Muscle of leg (tissue), 16 donors: ENCODE measurements at places on chromosomes 13 and 19.

DNA sequence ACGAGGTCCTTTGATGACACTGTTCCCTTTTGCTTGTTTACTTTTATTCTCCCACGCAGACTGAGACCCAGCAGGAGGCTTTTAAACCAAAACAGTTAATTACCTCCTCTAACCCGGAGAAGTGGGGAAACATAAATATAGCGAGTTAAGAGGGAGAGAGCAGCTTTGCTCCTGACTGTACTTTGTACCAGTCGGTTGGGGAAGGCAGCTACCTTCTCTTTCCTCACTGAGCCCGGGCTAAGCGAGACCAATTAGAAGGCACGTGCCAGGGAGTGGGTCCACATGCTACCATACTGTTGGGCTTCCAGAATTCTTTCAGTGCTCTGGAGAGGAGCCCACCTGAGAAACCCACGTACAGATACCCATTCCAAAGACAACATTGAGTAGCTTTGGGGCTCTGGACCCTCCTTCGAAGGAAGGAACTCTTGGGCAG, 124.2 kb downstream of the ZIC5 start:
- DNase-seq: no peak

- DNase-seq: peak; percentile 5
Observed at GRCh38 chr19:53432088-53432661, 391 bp downstream of the ZNF761 start.

DNA sequence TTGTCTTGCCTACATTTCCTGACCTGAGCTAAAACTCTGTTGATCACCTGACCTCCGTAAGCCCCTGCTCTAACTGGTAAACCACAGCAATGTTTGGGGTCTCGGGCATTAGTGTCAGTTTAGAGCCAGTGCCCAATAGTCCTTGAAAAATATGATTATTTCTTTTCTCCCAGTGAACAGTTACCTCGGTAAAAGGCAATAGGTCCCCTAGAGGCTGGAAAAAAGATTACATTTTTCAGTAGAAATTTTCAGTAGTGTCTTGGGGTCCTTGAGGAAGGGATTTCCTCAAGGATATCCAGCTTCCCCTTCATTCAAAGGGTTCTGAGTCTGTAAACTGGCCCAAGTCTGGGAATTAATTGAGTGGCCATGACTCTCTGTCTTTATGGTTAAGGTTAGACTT, 177.5 kb downstream of the SLC7A1 start:
- no peak for DNase-seq

DNA sequence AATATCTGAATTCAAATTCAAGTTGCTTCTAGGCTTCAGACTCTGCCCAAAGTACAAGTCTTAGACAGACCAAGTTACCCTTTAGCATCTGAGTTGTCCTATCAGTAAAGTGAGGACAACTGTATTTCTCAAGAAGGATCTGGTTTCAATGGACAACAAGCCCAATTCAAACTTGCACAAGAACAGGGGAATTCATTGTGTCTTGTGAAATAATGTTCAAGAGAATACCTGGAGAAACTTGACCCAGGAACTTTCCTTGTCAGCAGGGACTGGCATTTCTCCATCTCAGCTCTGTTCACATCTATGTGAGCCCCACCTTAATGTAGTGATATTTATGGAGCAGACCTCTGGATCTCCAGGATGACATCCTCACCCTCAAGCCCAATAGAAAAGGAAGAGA, 894.9 kb upstream of the SLC10A2 start:
- DNase-seq: no peak

GRCh38 chr19:988081-988480, 3.9 kb downstream of the WDR18 start:
- DNase-seq: no peak

DNA sequence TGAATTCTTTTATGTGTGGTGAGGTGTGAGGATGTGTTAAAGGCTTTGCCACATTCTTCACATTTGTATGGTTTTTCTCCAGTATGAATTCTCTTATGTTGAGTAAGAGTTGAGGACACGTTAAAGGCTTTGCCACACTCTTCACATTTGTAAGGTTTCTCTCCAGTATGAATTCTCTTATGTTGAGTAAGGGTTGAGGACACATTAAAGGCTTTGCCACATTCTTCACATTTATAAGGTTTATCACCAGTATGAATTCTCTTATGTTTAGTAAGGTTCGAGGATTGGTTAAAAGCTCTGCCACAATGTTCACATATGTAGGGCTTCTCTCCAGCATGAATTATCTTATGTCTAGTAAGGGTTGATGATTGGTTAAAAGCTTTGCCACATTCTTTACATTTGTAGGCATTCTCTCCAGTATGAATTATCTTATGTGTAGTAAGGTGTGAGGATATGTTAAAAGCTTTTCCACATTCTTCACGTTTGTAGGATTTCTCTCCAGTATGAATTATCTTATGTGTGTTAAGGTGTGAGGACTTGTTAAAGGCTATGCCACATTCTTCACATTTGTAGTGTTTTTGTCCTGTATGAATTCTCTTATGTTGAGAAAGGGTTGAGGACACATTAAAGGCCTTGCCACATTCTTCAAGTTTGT, 27.1 kb downstream of the ZNF724 start:
- DNase-seq: no peak

DNA sequence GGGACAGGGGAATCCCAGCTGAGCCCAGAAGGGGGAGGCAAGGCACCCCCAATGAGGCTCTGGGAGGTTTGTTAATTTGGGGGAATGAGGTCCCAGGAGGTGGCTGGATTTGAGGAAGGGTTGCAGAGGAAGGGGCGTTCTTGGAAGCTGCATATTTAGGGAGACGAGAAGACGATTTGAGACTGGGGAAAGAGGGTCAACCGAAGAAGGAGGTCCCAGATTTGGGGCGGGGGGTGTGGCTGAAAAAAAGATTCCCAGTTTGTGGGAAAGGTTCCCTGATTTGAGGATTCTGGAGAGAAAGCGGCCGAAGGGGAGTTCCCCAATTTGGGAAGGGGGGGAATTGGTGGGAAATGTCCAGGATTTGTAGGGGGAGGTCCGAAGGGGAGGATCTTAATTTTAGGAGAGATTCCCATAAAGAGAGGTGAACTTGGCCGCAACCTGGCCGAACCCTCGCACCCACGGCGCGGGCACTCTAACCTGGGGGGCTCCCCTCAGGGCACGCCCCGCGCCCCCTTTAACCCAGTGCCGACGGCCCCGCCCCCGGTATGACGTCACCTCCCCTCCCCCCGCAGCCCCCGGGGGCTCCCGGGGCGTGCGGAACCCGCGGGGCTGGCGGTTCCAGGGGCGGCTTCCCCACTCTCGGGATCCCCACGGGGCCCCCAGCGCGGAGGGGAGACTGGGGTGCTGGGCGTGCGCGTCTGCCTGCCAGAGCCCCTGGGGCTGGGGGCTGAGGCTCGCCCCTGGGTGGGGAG, 1.2 kb downstream of the PTPRS start:
- peak; percentile 36 for DNase-seq

GRCh38 chr19:51647318-51647717, 693 bp upstream of the SIGLEC14 start:
- no peak for DNase-seq

- no peak for DNase-seq
Observed at GRCh38 chr13:36885901-36886300, 34.1 kb downstream of the SMAD9 start.

DNA sequence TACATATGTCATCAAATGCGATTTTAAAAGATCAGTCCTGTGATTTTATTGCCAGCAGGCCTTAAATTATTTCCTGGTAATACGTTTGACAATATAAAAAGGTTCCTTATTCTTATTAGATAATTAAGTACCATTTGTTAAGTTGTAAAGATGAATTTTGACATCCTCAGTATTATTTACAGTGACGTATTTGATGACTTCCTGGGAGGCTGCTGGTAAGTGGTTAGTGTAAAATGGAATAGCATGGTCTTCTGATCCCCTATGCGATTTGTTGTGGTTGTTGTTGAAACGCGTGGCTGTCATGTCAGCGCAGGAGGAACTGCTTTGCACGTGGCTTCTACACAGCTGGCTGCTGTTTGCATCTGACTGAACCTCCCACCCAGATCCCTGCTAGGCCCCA, 99.7 kb downstream of the DCLK1 start:
- no peak for DNase-seq

DNA sequence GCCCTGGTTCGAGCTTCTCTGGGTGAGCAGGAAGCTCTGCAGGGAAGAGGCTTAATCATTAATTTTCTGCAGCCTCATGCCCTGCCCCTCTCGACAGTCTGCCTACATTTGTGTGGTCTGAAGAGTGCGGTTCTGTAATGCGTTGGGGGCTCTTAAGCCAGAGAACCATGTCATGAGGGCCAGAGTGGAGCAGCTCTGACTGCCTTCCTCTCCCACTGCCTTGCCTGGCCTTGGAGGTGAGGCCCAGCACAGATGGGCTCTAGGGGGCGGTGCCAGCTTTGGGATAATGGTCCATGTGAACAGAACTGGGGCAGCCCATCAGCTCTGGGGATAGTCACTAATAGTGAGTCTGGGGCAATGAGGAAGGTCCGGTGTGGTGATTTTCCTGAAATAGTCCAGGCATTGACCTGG, 5.7 kb downstream of the FGF9 start:
- DNase-seq: no peak

DNA sequence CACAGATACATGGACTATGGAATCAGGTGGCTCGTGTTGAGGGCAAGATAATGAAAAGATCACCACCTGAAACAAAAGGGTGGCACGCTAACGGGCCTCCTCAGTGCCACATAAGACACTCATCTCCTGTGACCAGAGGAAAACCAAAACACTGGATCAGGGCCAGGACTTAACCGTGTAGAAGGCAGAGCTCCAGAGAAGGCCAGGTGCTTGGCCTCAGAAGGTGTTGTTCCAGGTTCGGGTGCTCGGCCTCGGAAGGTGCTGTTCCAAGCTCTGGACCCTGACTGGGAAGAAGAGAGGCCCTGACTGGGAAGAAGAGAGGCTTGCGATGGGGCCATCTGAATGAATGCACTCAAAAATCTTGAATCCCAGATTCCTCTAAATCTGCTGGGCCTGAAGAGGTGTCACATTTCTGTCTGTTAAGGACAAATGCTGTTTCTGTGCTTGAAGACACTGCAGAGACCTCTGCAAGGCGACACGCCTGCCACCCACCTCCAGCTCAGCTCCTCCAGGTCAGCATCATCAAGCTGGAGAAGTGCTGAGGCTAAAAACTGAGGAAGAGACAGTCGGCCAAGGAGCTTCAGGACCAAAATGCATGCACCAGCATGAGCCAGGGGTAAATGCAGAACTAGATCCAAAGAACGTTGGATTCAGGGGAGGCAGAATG, 2.7 kb upstream of the RASA3 start:
- no peak for DNase-seq

GRCh38 chr13:84296401-84296800, 414.1 kb upstream of the SLITRK1 start:
- no peak for DNase-seq

DNA sequence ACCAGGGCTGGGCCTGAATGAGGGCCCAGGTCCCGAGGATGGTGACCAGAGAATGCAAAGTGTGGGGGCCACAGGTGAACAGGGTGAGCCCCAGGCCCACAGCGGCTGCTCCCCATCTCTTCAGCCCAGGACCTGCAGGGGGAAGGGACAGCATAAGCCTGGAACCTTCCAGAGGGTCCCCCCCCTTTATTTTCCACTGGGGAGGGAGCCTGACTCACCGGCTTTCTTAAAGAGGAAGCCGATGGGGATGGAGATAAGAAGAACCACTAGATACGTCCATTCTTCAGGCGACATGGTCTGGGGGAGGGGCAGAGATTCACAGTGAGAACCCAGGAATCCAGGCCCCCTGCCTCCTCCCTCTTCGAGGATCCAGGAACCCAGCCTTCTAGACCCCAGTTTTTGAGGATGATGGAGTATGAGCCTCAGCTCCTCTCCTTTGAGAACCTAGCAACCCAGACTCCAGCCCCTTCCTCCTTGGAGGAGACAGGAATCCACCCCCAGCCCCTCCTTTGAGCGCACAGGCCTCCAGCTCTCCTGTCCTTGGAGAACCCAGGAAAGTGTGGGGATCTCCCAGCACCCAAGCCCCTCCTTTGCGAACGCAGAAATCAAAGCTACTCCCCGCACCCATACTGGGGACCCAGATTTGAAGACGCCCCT, 1.0 kb downstream of the MBOAT7 start:
- DNase-seq: peak; percentile 50

DNA sequence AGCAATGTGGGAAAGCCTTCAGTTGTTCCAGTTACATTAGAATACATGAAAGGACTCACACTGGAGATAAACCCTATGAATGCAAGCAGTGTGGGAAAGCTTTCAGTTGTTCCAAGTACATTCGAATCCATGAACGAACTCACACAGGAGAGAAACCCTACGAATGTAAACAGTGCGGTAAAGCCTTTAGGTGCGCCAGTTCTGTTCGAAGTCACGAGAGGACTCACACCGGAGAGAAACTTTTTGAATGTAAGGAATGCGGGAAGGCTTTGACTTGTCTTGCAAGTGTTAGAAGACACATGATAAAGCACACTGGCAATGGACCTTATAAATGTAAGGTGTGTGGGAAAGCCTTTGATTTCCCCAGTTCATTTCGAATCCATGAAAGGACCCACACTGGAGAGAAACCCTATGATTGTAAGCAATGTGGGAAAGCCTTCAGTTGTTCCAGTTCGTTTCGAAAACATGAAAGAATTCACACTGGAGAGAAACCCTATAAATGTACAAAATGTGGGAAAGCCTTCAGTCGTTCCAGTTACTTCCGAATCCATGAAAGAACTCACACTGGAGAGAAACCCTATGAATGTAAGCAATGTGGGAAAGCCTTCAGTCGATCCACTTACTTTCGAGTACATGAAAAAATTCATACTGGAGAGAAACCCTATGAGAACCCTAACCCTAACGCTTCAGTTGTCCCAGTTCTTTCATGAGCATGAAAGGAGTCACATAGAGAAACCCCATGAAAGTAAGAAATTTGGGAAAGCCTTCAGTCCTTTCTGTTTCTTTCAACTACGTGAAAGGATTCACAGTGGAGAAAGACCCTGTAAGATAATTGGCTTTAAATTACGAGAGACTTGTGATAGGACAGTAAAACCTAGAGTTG, 20.1 kb downstream of the ZNF627 start:
- no peak for DNase-seq

GRCh38 chr13:25069911-25070310, 26.0 kb upstream of the PABPC3 start:
- DNase-seq: no peak

DNA sequence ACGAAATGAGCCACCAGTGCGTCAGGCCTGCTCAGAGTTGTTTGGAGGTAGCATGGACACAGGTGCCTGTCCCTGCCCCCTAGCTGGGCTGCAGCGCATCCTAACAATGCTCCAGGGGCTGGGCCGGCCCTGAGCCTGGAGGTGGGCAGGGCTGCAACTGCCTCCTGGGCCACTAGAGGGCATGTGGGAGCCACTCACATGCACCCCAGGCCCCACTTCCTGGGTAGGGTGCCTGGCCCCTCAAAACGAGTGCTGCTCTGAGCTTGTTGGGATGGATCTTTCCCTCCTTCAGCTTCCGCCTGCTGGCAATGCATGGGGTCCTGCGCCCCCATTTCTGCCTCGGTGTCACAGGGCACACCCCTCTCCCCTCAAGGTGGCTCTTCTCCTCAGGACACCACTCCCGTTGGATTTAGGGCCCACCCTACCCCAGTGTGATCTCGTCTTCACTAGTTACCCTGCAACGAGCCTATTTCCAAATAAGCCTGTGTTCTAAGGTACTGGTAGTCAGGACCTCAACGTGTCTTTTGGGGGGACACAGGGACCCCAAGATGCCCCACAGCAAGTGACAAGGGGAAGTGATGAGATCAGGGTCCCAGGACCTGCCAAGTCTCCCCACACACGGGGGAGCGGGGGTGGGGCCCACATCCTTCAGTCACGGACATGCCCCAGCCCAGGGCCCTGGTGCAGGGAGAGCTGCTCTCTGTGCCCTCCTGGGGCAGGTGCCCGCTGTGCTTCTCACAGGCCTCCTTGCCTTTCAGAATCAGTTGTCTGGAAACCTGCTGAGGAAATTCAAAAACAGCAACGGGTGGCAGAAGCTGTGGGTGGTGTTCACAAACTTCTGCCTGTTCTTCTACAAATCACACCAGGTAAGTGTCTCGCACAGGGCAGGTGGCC, 131.3 kb downstream of the STK24 start:
- peak; percentile 64 for DNase-seq
